ENCODE measurements at places on chromosomes 5 and 9.

- peak; percentile 35 for DNase-seq
Observed at GRCh38 chr5:116573702-116574366, 789 bp downstream of the SEMA6A start.

GRCh38 chr5:96043446-96043845 lies 81.8 kb upstream of the ELL2 start:
- DNase-seq, result no peak

DNA sequence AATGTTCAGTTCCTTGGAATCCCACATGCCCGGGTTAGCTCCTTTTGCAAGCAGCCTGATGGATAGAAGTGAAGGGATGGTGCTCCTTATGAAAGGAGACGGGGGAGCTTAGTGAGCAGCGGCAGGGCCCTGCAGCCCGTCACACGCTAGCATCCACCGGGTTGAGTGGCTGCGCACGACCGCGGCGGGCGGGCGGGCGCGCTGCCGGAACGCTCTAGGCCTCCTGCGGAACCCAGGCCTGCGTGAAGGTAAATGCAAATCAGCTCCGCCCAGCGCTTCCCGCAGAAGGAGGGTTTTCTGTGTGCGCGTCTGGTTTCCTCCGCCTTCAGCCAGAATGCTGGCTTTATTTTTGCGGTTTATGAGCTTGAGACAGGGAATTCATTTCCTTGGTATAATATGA lies 19.8 kb downstream of the IL12B start:
- DNase-seq, result peak; percentile 13

GRCh38 chr5:170262061-170263045 lies 29.6 kb downstream of the C5orf58 start:
- DNase-seq, result no peak

DNA sequence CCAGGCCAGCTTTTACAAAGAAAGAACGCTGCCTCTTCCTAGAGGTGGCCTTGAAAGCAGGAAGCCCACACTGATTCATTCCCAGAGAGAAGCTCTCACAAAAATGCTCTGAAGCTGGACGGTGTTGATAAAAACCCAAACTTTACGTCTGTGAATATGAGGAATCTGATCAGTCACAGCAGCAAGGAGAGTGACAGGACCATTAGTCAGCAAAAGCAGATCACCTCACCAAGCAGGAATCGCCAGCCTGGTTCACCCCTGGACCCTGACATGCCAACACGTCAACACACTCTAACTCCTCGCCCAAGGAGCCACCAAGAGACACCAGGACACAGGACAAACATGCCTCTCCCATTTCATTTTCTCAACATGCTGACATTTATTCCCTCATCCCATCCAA lies 70.6 kb upstream of the ZNF622 start:
- peak; percentile 14 for DNase-seq

DNA sequence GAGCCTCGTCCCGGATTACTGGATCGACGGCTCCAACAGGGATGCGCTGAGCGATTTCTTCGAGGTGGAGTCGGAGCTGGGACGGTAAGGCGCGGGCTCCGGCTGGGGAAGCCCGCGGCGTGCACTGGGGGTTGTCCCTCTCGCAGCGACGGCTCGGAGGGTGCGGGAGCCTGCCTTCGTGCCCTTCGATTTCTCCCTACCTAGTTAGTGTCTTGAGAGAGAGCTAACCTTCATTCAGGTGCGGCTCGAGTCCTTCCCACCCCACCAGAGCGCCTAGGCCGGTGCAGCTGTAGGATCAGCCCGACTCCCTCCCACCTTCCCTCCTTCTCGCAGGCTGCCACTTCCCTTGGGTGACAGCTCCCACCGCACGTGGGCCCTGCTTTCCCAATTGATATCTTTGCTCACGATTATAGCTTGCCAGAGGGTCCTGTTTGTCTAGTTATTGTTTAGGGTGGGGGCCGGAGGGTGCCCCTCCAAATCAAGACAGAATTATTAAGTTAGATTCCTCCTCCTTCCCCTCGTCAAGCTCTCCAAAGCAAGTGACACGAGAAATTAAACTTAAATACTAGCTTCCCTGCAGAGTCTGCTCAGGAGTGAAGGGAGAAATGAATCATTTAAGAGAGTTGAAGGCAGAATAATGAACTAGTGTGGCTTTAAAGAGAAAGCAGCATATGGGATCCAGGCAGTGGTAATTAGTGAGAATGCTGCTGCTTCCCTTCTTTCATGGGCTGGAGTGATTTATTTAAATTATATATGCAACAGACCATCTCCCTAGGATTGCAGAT lies 569 bp downstream of the CAMK4 start:
- DNase-seq, result peak; percentile 6
